ENCODE measurements at places on chromosomes 13 and 19.

DNA sequence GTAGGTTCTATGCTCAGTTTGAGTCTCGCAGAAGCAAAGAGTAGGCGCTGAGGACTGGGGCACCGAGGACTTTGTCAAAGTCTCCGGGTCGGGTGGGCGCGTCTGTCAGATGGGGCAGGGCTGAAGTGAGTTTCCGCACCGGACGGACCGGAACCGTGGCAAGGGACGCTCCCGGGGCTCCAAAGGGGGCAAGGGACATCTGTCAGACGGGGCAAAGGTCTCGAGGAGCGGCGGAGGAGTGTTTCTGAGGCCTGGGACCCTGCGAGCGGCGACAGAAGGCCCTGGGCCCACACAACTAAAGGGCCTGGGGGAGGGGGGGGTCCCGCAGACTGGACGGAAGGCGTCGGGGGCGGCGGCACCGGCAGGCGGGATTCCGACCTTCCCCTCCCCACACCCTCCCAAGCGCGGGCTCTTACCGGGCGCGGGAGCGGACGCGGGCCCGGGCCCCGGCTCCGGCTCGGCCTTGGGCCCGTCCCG lies 13.3 kb upstream of the AKAP8L start:
- no peak for DNase-seq

DNA sequence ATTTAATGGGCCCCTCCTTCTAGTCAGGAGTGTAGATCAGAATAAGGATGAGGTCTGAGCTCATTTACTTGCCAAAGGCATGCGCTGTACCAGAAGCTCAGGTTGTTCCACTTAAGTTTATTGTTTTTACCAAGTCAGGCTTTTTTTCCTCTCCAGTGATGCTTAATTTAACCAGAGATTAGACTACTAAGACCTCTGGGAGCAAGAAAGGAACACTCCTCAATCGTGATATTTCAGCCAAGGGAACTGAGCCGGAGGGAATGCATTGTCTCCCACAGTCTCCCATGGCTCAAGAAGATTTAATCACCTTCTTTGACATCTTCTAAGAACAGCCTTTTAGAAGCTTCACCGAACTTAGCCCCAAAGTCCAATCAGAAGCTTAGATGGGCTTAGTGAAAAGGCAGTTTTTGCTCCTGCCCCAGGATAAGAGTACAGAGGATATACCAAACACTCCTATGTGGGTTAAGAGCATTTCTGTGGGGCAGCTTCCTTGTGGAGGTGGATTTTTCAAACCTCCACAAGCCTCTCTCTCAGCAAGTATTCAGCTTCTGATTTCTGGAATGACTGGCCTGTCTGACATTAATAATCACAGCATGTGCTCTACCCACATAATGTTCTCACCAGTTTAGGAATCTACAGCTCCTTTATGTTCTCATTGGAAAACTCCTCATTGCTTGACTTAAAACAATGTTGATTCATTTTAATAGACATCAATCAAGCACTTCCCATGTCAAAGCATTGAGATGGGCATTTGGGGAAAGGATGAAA lies 322.7 kb downstream of the SUCLA2 start:
- peak; percentile 51 for DNase-seq

DNA sequence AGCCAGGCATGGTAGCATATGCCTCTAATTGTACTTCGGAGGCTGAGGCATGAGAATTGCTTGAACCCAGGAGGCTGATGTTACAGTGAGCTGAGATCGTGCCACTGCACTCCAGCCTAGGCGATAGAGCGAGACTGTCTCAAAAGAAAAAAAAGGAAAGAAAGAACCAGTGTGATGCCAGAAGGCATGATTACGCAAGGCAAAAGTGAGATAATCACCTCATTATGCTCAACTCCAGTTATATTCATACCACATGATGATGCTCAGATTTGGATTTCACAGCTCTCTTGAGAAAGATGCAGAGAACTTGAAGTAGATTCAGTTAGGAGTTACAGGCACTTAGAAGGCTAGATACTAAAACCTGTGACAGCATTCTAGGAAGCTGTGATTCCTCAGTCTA lies 21.8 kb downstream of the RCBTB1 start:
- peak; percentile 74 for DNase-seq

- DNase-seq = no peak
Measured at GRCh38 chr13:76019421-76020044, 383.4 kb downstream of the LMO7 start.

GRCh38 chr13:51225029-51225428 lies 2.8 kb downstream of the FAM124A start:
- DNase-seq = peak; percentile 4

- DNase-seq = peak; percentile 11
Measured at GRCh38 chr19:47021536-47022139, 2.0 kb downstream of the NPAS1 start.

DNA sequence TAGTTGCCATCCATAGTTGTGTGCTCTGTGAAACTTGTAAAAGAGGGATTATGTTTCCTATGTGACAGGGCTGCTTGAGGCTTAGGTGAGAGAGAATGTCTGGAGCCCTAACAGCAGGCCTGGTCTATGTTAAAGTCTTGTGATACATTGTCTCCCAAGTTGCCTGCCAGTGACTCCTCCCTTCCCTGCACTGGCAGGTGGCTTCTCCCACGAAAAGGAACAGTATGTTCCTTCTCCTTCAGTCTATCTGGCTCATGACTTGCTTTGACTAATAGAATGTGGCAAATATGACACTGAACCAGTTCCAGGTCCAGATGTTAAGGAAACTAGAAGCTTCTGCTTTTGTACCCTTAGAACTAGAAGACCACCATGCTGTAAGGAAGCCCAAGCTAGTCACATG lies 5.9 kb upstream of the KCNN4 start:
- DNase-seq = no peak

DNA sequence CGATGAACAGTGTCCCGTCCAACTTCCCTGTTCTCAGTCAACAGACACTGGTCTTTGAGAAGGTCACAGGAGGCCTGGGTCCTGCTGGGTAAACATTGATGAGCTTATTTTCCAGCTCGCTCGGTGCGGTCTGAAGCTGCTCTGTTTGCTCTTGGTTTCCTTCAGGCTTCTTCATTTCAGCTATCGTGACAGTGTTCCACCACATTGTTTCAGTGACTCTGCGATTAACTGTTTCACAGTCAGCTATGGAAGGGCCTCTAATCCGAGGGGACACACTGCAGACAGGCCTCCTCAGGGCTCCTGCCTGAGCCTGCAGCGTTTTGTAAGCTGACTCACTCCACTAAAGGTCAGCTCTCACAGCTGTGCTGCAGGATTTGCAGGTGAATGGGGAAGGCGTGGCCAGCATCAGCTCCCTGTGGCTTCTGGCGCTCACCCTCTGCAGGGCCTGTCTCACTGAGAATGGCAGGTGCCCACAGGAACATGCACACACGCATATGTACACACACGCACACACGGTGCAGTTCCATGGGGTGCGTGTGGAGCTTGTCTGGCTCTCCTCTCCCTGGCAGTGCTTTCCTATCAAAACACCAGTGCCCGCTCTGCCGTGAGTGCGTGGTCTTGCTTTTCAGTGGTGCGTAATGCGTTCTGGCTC lies 62.9 kb upstream of the MCF2L start:
- DNase-seq = no peak

DNA sequence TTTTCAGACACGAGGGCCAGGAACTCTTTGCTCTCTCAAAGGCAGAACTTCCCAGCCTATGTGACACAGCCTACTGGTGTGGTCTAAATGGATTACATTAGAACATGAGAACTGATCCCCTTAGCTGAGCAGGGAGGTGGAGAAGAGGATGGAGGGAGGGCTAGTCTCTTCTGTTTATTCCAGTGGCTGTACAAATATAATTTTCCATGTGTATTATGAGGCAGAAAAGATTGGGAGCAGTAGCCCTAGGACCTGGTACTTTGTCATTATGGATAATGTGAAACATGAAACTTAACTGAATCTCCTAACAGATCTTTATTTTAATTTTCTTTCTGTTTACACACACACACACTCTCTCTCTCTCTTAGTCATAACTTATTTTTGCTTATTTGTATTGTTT lies 82.1 kb downstream of the WDFY2 start:
- DNase-seq = no peak

- DNase-seq = peak; percentile 24
Measured at GRCh38 chr19:50896591-50897190, 14.5 kb downstream of the KLK4 start.

- DNase-seq = peak; percentile 5
Measured at GRCh38 chr19:21474671-21475181, 30.7 kb upstream of the ZNF429 start.

DNA sequence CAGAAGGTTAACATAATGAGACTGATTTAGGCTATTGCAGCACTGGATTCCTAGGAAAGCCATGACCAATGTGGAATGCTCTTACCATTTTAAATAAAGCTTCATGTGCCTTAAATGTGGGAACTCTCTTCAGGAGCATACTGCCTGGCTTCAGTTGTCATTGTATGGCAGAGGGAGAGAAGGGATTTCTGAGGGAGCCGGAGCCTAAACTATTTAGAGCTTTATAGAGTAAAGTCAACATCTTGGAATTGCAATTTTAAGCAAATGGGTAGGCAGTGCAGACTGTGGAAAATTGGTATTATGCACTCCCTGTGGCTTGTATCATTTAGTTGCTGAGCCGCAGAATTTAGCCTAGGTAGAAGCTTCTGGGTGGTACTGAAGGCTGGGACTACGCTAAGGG lies 2041.4 kb downstream of the PCDH9 start:
- no peak for DNase-seq

- DNase-seq = no peak
Measured at GRCh38 chr19:55668603-55669348, 6.2 kb upstream of the EPN1 start.

- peak; percentile 78 for DNase-seq
Measured at GRCh38 chr19:14476673-14477401, 1.7 kb upstream of the PTGER1 start.

GRCh38 chr13:42926043-42926442 lies 66.0 kb downstream of the EPSTI1 start:
- DNase-seq = no peak

DNA sequence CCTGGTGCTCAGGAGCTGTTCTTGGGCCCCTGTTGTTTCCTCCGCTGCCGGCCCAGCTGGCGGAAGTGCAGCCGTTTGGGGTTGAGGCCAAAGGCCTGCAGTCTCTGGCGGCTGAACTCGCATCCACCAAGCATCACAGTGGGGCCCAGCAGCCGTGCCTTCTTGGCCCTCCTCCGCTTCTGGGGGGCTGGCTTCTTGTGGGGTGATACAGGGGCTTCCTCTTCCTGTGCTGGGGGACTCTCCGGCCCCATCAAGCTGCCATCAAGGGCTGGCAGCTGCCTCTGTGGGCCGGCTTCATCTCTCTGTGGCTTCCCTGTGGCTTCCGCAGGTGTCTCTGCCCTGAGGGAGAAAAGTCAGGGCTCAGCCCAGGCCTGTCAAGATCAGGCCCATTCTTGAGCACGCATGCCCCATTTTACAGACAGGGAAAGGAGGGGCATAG lies 10.3 kb downstream of the ATG4D start:
- no peak for DNase-seq

- no peak for DNase-seq
Measured at GRCh38 chr13:97749174-97749573, 204.3 kb upstream of the IPO5 start.

GRCh38 chr13:99809926-99810325 lies 161.6 kb downstream of the ZIC5 start:
- DNase-seq = no peak

DNA sequence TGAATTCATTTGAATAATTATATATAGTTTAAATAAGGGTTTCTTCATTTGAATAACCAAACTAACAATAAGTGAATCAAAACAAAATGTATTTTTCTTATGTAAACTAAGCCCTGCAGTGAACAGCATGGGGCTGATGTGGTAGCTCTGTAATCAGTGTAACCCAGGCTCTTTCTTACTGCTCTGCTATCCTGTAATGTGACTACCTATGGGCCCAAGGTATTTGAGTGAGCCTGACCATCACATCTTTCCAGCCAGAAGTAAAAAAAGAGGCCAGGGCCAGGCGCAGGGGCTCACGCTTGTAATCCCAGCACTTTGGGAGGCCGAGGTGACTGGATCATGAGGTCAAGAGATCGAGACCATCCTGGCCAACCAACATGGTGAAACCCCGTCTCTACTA lies 494.6 kb downstream of the DCT start:
- no peak for DNase-seq

- DNase-seq = no peak
Measured at GRCh38 chr13:65268009-65268408, 1962.1 kb downstream of the PCDH9 start.

DNA sequence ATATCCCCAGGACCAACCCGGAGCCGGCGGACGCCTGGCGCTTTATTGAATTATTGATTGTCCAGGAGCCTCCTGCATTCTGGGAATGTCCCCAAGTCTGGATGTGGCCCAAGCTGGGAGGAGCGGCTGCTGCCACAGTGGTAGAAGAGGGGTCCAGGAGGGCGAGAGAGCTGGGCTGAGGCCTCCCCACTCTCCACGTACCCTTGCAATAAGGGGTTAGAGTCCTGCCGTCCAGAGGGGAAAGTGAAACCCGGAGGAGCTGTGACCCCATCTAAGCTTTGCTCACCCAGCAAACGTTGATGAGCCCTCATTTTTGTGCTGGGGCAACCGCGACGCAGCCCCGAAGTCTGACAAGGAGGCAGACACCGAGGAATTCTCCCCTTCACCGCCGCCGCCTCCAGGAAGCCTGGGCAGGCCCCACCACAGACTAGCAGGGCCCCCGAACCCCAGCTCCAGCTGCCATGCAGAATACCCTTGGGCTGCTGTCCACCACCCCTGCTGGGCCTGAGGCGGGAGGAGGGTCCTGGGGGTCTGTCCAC lies 1.4 kb upstream of the C2CD4C start:
- no peak for DNase-seq
